Stimulated activated CD4-positive, alpha-beta T cell treated with anti-CD3 and anti-CD28 coated beads, Interleukin-1b, Interleukin-23, amount 100 ng/mL, for 4 hours (primary cell): ENCODE measurements at places on chromosomes 7 and 10.

GRCh38 chr7:101168412-101169049 is 3.2 kb upstream of the VGF start:
- DNase-seq = no peak

DNA sequence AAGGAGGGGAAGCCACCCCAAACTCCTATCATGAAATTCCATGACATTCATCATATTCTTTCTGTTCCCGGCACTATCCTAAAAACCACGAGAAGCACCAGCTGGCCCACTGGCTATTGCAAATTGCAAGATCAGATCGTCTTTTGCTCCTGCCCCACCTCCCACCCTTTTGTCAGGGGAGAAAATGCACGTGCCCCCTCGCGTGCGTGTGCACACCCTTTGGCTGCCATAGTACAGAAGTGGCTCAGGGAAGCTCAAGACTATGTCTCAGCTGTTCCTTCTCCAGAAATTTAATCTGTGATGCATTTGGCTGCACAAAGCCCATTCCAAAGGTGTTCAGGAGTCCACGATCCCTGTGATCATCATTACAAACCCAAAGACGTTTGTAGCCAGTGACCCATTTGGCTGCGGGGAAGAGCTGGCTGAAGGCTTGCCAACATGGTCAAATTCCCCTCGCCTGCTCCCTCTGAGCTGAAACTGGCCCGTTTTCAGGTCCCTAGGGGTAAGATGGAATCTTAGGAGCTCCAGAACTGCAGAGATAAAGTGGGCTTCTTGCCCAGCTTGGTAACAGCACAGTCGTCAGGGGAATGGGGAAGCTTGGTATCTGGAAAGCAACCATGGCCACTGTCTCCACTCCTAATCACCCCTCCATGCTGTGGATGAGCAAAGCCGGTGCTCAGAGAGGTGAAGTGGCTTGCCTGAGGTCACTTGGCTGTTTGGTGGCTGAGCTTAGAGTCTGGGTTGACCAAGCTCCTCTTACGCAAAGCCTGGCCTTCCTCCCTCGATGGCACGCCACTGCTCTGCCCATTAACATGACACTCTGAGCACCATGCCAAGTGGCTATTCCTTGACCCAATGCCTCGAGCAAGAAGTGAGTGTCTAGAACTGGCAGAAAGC is 155.4 kb downstream of the NEURL1 start:
- DNase-seq = no peak

DNA sequence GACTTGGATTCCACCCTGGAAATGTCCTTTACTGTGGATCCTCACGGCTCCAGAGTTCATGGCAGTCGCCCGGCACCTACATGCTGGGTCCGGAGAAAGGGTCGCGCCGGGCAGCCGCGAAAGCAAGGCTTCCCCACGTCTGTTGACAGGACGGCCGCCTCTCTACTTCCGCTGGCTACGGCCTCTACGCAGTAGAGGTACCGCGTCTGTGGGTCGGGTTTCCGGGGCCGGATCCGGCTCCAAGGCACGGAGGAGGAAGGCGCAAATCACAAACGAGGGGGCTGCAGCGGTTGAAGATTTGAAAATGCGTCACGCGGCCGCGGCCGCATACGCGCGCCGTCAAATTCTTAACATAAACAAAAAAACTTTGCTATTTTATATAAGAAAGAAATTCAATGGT is 649.6 kb downstream of the REEP3 start:
- DNase-seq = no peak

DNA sequence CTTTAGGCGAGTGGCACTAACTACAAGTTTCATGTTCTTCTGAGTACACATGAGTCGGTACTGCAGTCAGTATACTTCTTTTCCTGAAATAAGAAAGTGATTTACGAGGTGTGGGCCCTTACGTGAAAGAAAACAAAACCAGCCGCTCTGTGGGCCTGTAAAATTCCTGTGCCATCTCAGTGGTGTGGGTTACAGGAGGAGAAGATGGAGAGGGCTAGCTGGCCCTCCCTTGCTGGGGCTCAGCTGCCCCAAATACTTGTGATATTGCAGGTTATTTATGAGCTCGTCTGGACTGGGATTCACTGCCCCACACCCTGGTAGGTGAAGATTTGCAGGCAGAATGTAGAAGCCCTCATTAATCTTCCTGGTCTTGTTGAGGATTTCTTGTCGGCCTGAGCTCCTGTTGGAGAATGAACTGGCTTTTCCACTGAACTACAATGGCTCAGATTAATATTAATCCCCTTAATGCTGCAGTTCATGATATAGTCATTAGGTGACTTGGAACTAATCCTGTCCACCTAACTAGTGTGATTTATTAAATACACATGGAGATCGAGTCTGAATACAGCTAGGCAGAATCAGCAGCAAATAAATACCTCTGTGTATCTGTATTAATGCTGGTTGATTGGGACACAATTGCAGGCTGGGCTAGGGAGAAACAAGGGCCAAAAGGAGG is 68.0 kb downstream of the GBF1 start:
- DNase-seq = no peak

- no peak for DNase-seq
These were observed 103.3 kb downstream of the DNMBP start for GRCh38 chr10:99906470-99906869.

DNA sequence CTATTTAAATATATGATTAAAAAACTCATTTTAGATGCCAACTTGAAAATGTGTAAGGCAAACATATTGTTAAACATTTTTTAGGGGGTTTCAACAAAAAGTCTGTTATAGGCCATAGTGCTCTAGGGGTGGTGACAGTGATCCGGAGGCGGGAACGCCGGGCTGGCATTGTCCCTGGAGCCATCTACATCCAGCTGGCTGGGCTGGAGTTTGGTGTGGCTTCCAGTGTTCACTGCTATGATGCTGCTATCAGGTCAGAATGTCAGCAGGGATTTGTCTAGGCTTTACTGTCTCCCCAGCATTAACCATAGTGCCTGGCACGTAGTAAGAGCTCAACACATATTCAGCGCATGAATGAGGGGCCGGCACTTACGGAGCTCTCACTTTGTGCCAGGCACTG is 1.9 kb upstream of the SLC18A2 start:
- DNase-seq = no peak

DNA sequence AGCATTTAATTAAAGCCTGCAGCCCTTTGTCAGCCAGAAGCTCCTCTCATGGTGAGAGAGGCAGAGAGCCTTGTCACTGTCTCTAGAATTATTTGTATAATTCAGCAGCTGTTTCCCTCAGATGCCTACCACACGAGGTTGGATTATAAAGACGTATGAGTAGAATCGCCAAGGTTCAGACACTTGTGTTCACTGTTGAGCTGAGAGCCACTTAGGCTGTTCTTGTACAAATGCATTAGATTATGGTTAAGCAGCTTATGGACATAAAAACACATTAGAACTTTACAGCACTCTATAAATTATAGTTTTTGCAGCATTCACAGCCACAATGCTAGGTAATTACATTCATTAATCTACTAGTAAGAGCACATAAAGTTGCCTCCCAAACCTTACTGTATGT is 282.6 kb downstream of the AUTS2 start:
- no peak for DNase-seq

DNA sequence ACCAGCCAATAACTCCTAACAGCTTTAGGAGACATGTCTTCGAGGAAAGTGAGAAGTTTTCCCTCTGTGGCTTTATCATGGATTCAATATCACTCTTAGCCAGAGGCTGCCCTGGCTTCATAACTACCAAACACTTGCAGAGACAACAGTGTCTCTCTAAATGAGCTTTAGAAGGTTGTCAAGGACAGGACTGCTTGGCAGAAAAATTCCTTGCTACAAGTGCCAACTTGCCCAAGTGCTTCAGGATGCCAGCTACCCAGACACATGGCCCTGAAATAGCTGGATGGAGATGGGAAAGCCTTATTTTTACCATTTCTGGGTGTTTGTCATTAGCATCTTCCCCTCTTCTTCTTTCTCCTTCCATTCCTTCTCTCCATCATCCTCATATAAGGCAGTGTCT is 137.1 kb upstream of the MDFIC start:
- no peak for DNase-seq

- no peak for DNase-seq
These were observed 49.9 kb upstream of the ZRANB1 start for GRCh38 chr10:124892031-124892430.

DNA sequence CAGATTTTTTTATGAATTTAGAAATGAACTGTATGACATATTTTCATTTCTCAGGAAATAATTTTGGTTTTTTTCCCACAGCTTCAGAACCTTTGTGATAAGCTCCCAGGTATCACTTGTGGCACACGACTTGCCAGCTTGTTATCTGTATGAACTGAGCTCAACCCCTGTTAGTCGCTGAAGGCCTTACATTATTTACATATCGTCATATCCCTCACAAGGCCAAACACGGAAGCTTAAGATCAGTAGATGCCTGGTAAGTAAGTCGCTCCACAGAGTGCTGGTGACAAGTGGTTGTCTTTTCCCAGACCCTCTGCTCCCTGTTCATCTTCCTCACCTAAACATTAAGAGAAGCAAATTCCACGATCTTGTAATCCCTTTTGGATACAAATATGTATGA is 55.2 kb downstream of the RAPGEF5 start:
- no peak for DNase-seq

DNA sequence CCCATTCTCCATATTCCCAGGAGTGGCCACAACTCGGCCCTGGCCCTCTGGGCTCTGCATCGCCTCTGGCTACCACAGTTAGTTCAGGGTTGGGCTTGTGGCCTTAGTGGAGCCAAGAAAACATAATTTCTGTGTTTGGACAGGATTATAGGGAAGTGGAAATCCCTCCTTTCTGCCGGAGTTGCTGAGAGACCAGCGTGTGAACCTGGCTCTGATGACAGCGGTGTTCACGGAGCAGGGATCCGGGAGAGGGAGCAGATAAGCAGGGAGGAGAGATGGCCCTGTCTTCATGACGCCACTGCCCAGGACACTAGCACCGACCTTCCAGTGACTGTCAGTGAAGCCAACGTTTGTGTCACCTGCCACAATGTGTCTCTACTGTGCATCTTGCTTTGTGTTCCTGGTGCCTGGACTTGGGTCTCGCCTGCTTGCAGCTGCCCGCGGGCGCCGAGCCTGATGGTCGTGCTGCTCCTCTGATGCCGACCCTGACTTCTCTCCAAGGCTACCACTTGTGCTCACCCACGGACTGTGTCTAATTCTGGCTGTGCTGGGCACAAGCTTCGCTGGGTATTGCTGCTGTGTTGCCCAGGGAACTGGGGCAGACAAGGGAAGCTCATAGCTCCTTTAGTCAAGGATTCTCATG is 67.0 kb upstream of the VIPR2 start:
- DNase-seq = no peak

DNA sequence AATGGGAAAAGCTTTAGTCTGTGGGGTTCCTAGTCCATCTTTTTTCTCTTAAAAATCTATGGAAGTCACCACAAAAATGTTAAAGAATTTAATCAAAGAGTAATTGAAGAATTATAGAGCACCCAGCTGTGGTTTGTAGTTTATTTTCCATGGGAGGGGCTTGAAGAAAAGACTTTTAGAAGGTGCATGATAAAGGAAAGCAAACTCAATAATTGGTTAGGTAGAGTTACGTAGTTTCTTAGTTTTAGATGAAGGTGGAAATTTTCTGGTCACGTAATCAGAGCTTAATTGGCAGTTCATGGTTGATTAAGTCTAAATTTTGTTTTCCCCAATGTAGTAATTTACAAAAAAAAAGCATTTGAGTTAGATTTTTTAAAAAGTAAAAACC is 724 bp downstream of the ZNF107 start:
- DNase-seq = no peak

DNA sequence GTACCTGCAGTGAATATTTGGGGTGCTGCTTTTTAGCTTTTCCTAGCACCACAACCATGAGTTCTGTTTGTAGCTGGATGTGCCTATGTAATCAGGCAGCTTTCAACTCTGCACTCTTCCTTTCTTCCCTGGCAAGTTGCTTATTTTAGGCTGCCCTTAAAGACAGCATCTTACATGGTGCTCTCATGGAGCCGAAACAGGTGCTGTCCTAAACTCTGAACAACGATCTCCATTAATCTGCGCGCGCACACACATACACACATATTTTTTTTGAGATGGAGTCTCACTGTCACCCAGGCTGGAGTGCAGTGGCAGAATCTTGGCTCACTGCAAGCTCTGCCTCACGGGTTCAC is 9.1 kb downstream of the RPS24 start:
- DNase-seq = no peak

DNA sequence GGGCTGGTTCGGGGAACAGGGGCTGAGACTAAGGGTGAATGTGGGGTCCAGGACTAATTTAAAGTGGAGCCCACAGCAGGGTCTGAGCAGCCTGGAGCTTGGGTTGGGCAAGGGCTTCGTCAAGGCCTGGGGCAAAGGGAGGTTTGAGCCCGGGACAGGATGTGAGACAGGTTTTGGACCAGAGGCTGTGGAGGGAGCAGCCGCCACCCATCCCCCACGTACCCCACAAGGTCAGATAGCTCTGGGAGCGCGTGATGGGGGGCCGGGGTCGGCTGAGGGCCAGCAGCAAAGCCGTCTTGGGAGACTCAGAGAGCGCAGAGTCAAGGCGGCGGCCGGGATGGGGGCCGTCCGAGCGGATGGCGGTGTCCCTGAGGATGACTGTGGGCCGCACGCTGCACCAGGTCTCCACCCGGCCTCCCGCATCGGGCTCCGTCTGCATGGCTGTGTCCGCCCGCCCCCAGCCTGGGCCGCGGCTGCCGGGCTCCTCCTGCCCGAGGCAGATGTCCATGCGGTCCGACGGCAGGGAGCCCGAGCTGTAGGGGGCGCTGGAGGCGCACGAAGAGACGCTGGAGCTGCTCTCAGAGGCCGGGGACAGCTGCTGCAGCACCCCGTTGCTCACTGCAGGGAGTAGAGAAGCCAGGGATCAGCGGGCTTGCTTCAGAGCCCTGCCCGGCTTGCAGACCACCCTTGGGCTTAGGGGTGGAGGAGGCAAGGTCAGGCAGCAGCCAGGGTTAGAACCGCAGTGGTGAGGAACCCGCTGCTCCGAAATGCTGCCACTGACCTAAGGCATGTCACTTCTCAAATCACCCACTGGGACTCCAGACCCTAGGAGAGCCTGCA is 12.1 kb downstream of the PDZD7 start:
- peak; percentile 68 for DNase-seq

- DNase-seq = peak; percentile 24
These were observed 51.7 kb downstream of the PROSER2 start for GRCh38 chr10:11874568-11875493.

GRCh38 chr7:111108496-111108895 is 17.6 kb downstream of the LRRN3 start:
- DNase-seq = no peak

DNA sequence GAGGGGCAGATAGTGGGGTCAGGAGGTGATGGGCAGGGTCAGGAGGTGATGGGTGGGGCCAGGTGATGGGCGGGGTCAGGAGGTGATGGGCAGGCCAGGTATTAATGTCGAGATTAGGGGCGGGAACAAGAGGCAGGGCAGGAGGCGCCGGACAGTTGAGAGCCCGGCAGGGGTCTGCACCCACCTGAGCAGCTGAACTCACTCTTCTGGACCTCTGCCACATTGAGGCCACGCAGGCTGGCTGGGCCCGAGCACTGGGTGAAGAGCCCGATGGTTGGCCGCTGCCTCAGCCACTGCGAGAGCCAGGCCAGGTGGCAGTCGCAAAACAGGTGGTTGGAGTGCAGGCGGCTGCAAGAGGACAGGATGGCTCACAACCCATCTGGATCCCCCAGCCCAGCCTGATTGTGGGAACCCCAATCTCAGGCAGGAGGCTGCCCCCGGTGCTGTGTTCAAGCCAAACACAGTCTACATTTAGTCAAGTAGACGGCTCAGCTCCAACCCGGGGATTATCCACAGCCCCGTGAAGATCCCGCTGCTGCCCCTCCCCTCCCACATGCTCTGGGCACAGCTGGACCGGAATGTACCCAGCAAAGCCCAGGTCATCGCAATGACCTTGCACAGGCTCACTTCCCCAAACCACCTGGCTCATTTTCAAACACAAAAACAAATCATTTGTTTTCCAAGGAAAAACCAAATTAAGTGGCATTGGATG is 122.3 kb downstream of the SLIT1 start:
- DNase-seq = no peak
